Midbrain (tissue), 1 donor: ENCODE measurements at places on chromosomes 5 and 9.

- DNase-seq: no peak
These were observed 102.1 kb downstream of the FANCC start for GRCh38 chr9:95215336-95215898.

DNA sequence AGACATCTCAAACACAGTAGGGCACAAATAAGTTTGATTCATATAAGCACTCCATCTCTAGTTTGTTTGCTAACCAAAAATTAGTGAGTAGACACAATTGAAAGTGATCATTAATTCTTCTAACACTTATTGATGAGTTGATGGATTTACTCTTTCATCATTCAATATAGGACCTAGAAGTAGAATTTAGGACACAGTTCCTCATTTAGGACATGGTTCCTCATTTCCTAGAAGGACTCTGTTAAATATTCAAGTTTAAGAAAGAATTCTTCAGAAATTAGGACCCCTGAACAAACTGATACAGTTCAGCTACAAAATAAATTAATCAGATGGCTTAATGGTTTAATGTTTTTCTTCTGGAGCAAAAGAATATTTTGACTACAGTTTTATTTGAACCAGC, 143.5 kb upstream of the PRR16 start:
- no peak for DNase-seq

GRCh38 chr9:91905991-91906469, 44.0 kb downstream of the ROR2 start:
- DNase-seq: no peak

DNA sequence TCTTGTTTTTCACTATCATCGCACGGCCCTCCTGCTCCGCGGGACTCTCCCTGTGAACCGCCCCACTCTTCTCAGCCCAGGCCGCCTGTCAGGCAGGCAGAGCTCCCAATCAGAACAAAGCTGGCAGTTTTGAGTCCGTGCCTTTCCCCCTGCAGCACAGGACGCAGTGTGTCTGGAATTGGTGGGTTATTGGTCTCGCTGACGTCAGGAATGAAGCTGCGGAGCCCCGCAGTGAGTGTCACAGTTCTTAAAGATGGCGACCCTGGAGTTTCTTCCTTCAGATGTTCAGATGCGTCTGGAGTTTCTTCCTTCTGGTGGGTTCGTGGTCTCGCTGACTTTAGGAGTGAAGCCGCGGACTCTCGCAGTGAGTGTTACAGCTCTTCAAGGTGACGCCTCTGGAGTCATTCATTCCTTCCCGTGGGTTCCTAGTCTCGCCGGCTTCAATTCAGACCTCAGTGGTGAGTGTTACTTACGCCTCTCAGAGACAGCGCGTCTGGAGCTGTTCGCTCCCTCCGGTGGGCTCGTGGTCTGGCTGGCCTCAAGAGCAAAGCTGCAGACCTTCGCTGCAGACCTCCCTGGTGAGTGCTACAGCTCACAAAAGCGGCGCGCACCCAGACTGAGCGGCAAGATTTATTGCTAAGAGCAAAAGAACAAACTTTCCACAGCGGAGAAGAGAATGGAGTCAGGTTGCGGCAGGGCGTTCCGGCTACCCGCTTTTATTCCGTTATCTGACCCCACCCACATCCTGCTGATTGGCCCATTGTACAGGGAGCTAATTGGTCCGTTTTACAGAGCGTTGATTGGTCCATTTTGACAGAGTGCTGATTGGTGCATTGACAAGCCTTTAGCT, 7.4 kb downstream of the ZDHHC11B start:
- DNase-seq: no peak

GRCh38 chr9:98191671-98192502, 550 bp downstream of the CORO2A start:
- DNase-seq: no peak

DNA sequence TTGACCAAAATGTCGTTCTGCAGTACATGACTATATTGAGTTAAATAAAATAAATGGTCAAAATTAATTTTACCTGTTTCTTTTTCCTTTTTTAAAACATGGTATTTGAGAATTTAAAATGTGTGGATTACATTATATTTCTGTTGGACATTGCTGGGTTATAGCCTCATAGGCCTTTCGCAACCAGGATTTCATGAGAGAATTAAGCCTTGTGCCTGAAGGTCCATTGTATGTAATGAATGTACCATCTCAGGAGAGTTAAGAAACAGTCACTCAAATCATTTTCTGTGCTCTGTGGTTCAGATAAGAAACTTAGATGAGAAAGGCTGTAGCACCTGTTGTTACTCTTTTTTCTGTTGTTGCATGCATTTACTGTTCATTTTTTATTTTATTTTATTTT, 103.5 kb downstream of the ANGPTL2 start:
- no peak for DNase-seq

GRCh38 chr9:137227054-137227852, at the start of gene RNF224:
TSS of gene RNF224 (plus strand) at chr9:137227502. CDS start at chr9:137228336, 834 bp downstream.
- DNase-seq: peak; percentile 62

DNA sequence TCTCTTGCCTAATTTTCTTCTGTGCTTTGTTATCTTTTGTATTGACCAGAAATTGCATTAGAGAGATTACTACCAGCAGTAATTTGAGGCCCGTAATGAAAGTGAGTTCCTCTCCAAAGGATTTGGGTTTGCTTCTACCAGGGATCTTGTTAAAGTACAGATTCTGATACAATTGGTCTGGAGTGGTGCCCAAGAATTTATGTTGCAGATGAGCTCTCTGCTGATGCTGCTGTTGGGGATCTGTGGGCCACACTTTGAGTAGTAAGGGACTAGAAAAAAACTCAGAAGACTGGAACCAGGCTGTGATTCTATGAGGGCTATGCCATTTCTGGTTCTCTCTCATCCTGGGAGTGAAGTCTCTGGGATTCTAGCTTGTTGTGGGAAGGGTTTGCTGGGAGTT, 192.2 kb downstream of the SEC61B start:
- DNase-seq: no peak

GRCh38 chr9:526904-527591, 312.4 kb downstream of the DOCK8 start:
- DNase-seq: no peak

DNA sequence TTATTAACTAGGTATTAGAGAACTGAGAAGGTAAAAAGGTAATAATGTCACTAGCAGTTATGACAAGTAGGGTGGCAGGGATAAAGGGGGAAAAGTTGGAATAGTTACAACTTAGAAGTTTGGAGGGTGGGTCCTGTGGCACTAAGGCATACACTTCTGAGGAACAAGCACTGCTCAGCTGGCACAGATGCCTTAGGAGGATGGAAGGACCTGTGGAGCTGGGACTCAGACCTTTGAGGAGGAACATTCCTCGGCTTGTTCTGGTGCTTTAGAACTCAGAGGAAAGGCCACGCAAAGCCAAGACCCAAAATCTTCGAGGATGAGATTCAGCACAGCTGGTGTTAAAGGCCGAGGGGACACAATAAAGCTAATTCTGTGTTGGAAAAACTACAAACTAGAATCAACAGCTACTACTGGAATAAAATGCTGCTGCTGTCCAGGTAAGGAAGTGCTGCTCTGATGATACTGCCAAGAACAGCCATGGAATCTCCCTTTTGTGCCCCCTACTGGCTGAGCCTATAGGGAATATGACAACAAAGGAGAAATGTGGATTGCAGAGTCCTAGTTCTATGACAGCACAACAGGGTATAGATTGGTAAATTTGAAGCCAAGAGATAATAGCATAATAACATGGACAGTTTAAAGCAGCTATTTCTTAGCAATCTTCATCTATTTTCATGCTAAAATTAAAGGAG, 126.7 kb downstream of the SLC25A46 start:
- no peak for DNase-seq

- DNase-seq: no peak
These were observed 324.5 kb downstream of the ARRDC3 start for GRCh38 chr5:91058575-91058974.

- DNase-seq: no peak
These were observed 3.7 kb upstream of the PJA2 start for GRCh38 chr5:109413458-109413857.

DNA sequence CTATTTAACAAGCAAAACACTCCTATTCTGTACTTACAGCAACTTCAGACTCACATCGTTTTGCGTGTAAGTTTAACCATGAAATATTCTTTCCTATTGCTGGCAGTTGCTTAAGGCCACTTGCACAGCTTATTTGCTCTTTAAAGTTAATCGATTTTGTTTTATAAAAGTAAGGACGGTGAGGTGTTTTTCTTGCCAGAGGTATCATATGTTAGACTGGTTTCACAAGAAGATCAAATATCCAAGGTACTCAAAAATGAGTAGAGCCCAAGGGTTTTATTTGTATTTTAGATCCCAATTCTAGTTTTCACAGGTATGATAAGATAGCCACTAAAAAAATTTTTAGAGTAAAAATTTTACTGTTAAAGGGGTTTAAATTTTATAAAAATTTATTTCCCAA, 16.2 kb downstream of the CLINT1 start:
- no peak for DNase-seq

- peak; percentile 77 for DNase-seq
These were observed 46.4 kb upstream of the SELENOP start for GRCh38 chr5:42858031-42858643.
